NCI-H146 (cell line): ENCODE measurements at places on chromosomes 6 and 20.

DNA sequence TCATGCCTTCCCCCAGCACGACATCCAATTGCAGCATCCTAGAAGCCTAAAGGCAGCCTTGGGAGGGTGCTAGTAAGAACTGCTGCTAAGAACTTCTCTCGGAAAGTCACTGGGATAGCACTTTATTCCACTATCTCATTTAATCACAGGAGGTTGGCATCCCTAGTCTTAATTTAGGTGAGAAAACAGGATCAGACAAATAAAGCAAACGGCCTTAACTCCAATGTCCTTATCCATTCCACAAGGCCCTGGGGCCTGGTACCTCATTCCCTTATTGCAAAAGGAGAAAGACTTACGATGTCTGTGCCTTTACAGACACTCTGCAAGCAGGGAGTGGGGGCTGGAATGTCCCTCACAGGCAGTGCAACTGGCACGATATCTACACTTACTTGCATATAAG lies 60.7 kb downstream of the BFSP1 start:
- DNase-seq, result no peak

DNA sequence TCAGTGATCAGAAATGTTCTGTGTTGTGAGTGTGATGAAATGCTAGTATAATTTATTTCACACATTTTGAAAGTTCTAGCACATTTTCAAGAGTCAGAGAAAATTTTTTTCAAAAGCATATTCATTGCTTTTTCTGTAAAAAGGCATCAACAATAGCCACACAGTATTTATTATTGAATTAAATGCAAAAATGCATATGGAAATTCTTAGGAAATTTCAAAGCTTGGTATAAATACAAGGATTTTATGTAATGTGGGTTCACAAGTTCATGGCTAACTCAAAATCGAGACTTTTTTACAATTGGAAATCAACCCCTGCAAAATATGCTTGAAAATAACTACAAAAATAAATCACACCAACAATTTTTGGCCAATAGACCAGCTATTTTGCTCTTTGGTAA lies 302.0 kb upstream of the ECI2 start:
- no peak for DNase-seq

GRCh38 chr20:20664795-20665589 lies 47.5 kb downstream of the RALGAPA2 start:
- DNase-seq, result peak; percentile 53

GRCh38 chr6:144647406-144647964 lies 362.4 kb downstream of the UTRN start:
- DNase-seq, result no peak

DNA sequence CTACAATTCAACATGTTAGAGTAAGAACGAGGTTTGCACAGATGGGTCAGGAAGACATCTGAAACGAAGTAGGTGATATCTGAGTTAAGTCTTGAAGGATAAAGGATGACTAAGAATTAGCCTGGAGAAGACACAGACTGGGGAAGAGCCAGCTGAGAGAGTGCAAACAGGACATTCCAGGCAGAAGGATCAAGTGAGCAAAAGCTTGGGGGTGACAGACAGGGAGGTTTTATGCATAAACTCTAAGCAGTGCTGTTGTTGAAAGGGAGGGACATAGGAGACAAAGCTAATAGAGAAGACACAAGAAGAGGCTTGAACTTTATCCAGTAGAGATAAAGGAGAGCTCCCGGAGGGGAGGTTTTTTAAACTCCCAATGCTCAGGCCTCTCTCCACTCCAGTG lies 15.0 kb upstream of the ETV7 start:
- no peak for DNase-seq

DNA sequence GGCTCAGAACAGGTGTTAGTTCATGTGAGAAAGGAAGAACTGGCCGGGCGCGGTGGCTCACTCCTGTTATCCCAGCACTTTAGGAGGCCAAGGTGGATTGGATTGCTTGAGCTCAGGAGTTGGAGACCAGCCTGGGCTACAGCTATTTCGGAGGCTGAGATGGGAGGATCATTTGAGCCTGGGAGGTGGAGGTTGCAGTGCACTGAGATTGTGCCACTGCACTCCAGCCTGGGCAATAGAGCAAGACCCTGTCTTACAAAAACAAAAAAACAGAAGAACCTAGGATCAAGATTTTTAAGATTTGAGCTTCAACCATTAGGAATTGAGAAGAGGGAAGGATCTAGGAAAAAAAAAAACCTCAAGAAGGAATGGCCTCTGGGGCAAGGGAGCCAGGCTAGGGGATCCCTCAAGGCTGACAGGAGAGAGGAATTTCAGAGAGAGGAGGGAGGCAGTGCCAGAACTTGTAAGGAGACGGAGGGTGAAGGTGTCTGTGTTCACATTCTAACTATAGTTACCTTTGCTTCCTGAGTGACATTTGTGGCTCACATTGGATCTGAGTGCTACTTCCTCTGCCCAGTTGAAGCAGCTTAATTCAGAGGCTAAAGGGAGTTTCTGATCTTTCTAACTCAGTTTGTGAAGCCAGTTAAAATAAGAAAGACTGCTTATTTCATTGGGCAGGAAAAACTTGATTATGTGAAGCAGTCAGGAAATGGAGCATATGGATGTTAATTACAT lies 26.1 kb downstream of the CHMP4B start:
- DNase-seq, result no peak

- no peak for DNase-seq
Measured at GRCh38 chr6:34970957-34971356, 81.9 kb downstream of the ANKS1A start.

GRCh38 chr6:90080876-90081481 lies 186.7 kb downstream of the GJA10 start:
- DNase-seq, result no peak

DNA sequence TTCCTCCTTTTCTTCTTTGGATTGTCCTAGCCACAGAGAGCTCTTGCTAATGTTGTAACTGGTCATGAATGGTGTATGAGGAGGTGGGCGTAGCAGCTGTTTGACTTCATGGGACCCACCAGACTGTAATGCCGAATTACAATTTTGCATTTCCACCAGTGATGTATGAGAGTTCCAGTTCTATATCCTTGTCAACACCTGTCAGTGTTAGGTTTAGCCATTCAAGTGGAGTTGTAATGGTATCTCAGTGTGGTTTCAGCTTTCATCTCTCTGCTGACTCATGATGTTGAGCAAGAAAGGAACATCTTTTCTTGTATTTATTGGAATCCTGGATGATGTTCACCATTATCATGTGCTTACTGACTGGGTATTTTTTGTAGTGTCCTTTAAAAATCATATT lies 5.1 kb downstream of the IGF2R start:
- no peak for DNase-seq

GRCh38 chr6:1604158-1605003 lies 5.3 kb upstream of the FOXC1 start:
- peak; percentile 63 for DNase-seq

GRCh38 chr6:124056407-124057334 lies 253.0 kb downstream of the NKAIN2 start:
- peak; percentile 98 for DNase-seq

GRCh38 chr6:140987364-140988155 lies 1145.2 kb upstream of the GJE1 start:
- no peak for DNase-seq

DNA sequence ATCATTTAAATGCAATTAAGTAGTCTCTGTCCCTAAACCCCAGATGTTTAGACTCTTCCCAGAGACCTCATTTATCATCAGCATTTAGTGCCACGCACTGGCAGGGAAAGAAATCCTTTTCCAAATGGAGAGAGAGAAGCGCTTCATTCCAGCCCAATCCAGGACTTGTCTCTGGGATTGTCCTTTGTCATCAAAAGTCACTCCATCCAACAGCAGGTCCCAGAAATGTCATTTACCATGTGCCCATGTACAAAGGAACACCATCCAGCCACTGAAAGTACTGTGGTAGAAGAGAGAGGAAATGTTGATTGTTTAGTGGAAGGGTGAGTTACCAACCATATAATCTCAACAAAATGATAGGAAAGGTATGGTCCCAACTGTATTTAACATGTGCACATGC lies 66.9 kb upstream of the SMIM28 start:
- DNase-seq, result no peak

DNA sequence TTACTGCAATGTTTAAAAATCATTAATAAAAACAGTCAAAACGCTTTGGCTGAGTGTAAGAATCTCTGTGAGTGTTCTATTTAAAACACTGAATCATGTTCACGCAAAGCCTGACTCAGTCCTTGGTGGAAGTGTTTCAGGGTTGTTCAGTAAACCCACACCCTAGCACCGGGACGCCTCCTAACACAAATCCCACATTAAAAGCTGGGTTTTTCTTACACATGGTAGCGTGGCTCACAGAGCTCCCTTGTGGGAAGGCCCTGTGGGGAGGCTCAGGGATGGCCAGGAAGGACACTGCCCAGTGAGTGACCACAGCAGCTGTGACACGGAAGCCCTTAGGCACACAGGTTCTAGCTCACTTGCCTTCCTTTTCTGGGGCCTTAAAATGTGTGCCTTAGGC lies 80.2 kb downstream of the GMPR start:
- no peak for DNase-seq

GRCh38 chr6:13390658-13391057 lies 62.3 kb upstream of the TBC1D7 start:
- DNase-seq, result no peak

GRCh38 chr20:49306903-49307620 lies 29.2 kb upstream of the ZNFX1 start:
- peak; percentile 96 for DNase-seq

GRCh38 chr6:15342114-15342513 lies 96.2 kb downstream of the JARID2 start:
- no peak for DNase-seq

DNA sequence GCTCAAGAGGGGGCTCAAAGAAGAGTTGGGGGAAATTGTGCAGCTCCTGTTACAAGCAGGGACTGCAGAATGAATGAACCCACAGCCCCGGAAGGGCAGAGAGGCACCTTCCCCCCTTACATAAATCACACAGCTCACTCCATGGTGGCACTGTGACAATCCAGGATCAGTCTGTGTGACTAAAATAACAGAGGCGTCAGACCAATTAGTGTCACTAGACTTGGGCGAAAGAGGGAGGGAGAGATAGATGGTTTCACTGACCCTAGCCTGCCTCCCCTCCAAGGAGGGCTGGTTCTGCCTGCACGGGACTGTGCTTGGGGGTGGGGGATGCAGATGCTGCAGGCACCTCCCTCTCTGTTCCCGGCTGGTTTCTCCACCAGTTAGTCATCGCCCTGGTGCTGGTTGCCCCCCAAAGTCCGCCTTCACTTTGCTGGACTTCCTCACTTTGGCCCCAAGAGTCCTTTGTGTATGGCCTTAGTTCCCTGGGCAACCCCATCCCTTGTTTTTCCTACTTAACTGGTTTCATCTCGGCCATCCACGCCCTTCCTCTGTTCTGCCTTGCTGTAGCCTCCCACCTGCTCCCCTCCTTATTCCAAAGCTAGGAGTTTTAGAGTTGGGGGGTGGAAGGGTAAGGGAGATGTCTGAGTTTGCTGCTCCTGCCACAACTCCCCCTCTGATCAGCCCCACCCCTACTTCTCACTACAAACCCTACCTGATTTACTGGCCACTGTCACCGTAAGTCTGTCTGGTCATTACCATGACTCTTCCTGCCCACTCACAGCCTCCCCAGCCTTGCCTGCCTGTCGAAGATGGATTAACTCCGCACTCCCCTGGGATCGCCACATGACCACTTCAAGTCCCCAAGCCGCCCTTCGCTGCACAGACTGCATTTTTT lies 17.7 kb downstream of the CCDC167 start:
- DNase-seq, result no peak

DNA sequence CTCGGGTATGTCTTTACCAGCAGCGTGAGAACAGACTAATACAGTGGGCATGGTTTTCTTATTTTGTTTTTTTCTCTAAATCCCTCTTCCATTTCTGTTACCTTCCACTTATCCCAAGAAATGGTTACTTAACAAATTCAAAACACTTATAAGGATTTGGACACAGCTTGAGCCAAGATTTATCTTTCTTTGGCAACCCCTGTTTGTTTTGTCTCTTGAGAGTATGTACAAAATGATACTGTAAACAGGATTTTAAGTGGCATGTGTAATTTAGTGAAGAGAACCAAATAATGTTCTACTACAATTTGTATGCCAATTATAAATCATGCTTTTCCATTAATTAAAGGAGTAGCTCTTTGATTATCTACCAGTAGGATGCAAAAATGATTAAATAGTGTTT lies 51.4 kb downstream of the PPP1R14C start:
- DNase-seq, result no peak

- DNase-seq, result peak; percentile 64
Measured at GRCh38 chr20:62938105-62938888, at the start of gene GID8. TSS of gene GID8 (plus strand) at chr20:62938147. CDS start at chr20:62941503, 3,356 bp downstream.

DNA sequence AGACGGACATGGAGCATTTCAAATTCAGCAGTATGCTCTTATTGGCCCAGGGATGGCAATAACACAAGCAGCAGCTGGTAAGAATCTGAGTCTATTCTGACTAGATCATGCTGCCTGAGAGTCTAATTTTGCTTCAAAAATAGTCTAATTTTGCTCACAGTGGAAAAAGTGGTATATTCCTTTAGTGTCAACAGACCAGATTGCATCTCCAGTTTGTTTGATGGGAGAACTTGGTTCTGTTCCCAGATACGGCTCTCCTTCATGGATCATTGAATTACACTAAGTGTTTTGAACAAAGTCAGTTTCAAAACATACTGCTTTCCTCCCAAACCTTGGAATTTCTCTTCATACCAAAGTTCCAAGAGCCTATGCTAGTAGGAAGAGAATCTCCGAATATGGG lies 586.1 kb downstream of the RNF144B start:
- DNase-seq, result no peak

GRCh38 chr6:79071547-79071946 lies 6.5 kb downstream of the PHIP start:
- DNase-seq, result no peak

DNA sequence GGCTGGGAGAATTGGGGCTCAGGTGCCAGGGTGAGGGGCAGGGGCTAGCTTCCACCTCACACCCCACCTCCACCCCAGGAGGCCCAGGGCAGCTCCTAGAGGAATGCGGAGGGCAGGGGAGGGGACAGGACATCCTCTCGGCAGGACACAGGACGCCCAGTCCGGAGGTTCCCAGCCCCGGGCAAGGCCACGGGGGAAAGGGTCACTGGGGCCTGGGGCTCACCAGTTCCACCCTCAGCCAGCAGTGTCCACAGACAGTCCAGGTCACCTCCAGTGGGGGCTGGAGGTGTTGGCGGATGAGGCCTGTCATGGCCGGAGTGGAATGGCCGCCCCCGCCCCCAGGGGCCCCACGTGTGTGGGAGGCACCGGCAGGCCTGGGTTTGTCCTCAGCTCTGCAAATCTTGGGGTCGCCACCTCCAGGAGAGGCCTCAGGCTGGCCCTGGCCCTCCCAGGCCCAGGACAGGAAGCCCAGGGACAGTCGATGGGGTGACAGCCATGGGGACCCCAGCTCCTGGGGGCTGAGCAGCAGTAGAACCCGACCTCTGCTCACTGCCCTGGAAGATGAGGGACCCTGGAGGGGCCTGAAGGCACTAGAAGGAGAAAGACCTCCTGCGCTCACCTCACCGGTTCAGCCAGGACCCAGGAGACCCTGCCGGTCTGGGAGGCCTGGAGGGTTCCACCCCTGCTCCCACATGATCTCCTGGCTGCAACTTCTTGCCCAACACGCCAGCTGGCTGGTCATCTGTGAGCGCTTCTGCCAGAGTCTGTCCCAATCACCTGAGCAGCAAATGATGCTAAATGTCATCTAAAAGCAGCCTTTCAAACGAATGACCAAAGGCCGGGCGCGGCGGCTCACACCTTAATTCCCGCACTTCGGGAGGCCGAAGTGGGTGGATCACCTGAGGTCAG lies 13.0 kb upstream of the ABHD16B start:
- no peak for DNase-seq
